ENCODE measurements at places on chromosomes 2 and 18.

- H3K27ac ChIP-seq = peak overlapping the region; percentile 40
- DNase-seq = peak; percentile 11
- H3K4me1 ChIP-seq = 0 out of 2 replicates have a peak, but pooled peaks cover 2% of the 10 kb centered on the region
- H3K4me3 ChIP-seq = no peak overlapping the region
- H3K36me3 ChIP-seq = no peaks in the 10 kb centered on the region
These were observed 228.0 kb upstream of the ID2 start for GRCh38 chr2:8453904-8454302.

GRCh38 chr18:76412010-76412817 lies 82.8 kb downstream of the ZNF516 start:
- H3K36me3 ChIP-seq = no peaks in the 10 kb centered on the region
- H3K4me1 ChIP-seq = no peaks in the 10 kb centered on the region
- H3K27me3 ChIP-seq = no peaks in the 10 kb centered on the region
- DNase-seq = no peak
- no peak overlapping the region for H3K4me3 ChIP-seq

GRCh38 chr2:14944562-14945346 lies 312.2 kb downstream of the LRATD1 start:
- peak; percentile 43 for DNase-seq
- no peak overlapping the region for H3K27ac ChIP-seq
- no peak overlapping the region for H3K4me3 ChIP-seq
- H3K27me3 ChIP-seq = peaks cover 7% of the 10 kb centered on the region
- no peaks in the 10 kb centered on the region for H3K36me3 ChIP-seq

DNA sequence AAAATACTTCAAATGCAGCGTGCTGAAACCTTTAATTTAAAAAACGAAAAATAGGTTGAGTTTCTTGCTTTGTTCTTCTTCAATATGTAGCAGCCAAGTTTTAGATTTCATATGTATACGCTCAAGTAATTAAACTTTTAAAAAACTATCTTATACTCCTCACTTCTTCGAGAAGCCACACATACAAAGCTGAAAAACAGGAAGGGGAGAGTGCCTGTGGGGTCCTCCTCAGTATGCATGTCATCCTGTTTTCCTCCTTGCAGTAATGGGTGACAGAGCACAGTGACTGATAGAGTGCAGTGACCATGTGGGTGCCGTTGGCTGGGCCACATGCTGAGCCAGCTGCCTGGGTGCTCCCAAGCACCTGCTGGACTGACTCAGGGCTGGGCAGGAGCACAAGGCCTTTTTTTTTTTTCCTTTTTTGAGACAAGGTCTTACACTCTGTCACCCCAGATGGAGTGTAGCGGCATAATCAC lies 33.3 kb downstream of the UXS1 start:
- H3K27ac ChIP-seq = no peak overlapping the region
- no peak overlapping the region for H3K4me3 ChIP-seq
- no peaks in the 10 kb centered on the region for H3K27me3 ChIP-seq
- peaks cover 44% of the 10 kb centered on the region for H3K36me3 ChIP-seq

DNA sequence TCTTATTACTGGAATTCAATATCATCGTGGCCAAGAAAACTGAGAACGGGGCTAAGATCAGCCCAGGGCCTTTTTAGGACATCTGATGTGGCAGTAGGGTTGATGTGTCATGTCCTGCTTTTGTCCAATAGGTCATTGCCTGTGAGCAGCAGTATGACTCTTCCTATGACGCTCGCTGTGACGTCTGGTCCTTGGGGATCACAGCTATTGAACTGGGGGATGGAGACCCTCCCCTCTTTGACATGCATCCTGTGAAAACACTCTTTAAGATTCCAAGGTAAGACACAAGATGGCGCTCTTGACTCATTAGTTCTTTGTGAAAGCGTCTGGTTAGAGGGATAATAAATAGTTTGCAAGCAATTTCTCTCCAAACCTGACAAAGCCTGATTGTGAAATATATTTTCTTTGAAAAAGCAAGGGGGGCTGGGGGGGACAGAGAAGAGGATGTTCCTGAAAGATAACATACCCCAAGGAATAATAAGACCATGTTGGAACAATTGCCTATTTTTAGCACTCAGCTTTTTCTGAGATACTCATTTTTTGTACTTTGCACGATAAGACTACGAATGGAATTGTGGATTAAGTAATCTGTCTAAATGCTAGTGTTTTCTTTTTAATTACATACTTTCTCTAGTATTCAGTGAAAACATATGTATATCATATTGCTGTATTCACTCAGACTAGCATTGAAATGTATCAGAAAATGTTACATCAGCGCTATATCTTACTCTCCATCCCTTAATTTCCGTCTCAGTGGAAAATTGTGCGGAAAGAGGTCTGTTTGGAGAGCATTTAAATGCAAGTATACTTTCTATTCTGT lies 58.1 kb downstream of the MYO3B start:
- no peak overlapping the region for H3K4me3 ChIP-seq
- H3K27ac ChIP-seq = no peak overlapping the region
- no peaks in the 10 kb centered on the region for H3K4me1 ChIP-seq
- no peaks in the 10 kb centered on the region for H3K36me3 ChIP-seq

DNA sequence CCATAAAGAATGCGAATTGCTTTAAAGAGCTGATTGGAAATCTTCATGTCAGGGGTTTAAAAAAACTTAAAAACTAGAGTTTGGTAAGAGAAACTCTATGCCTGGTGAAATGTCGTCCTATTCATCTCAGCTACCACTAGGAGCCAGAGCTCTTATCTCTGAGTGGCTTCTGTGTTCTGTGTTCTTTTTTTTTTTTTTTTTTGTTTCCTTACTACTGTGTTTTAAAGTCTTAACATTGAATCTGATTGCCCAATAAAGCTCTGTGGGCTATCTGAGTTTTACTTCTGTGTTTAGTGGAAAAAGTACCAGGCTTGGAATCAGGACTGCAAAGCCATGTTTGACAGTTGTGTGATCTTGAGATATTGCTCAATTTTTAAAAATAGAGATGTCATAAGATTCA lies 494.8 kb downstream of the RIT2 start:
- no peak overlapping the region for H3K27ac ChIP-seq
- peaks cover 25% of the 10 kb centered on the region for H3K4me1 ChIP-seq
- H3K27me3 ChIP-seq = no peaks in the 10 kb centered on the region
- H3K4me3 ChIP-seq = no peak overlapping the region
- no peak for DNase-seq
- H3K36me3 ChIP-seq = no peaks in the 10 kb centered on the region

GRCh38 chr2:219442256-219443015 lies 7.8 kb downstream of the SPEG start:
- peaks cover 55% of the 10 kb centered on the region for H3K4me1 ChIP-seq
- no peak overlapping the region for H3K27ac ChIP-seq
- no peaks in the 10 kb centered on the region for H3K27me3 ChIP-seq

DNA sequence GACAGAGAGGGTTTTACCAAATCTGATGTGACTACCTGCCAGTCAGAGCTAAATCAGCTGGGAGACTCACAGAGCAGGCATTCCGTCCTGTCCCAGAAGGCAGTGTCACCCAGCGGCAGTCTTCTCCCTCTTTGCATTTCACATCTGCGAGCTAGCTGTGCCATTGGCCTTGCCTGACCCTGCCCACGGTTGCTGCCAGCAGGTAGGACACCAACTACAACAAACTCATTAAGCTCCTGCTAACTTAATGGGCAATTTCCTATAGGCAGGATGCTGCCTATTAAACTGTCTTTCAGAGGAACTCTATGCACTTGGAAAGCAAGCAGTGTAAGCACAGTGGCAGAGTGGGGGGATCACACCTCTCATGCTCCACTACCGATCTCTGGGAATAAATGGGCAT lies 116.4 kb upstream of the CAPN13 start:
- no peaks in the 10 kb centered on the region for H3K36me3 ChIP-seq
- peaks cover 20% of the 10 kb centered on the region for H3K27me3 ChIP-seq
- H3K4me1 ChIP-seq = no peaks in the 10 kb centered on the region
- H3K4me3 ChIP-seq = no peak overlapping the region
- no peak overlapping the region for H3K27ac ChIP-seq

- peaks cover 12% of the 10 kb centered on the region for H3K4me1 ChIP-seq
- peak overlapping the region; percentile 99 for H3K27ac ChIP-seq
- H3K36me3 ChIP-seq = peaks cover 12% of the 10 kb centered on the region
- peak overlapping the region; percentile 93 for H3K4me3 ChIP-seq
- peak; percentile 7 for DNase-seq
- H3K27me3 ChIP-seq = no peaks in the 10 kb centered on the region
These were observed 864 bp upstream of the MYL12A start for GRCh38 chr18:3246635-3247239.

- H3K36me3 ChIP-seq = no peaks in the 10 kb centered on the region
- H3K27ac ChIP-seq = no peak overlapping the region
- no peak overlapping the region for H3K4me3 ChIP-seq
- no peaks in the 10 kb centered on the region for H3K27me3 ChIP-seq
- DNase-seq = no peak
- H3K4me1 ChIP-seq = peaks cover 6% of the 10 kb centered on the region
These were observed 418.0 kb upstream of the ST6GAL2 start for GRCh38 chr2:107303964-107304363.

- no peak for DNase-seq
- 0 out of 2 replicates have a peak, but pooled peaks cover 10% of the 10 kb centered on the region for H3K4me1 ChIP-seq
- no peak overlapping the region for H3K27ac ChIP-seq
- no peaks in the 10 kb centered on the region for H3K27me3 ChIP-seq
- H3K36me3 ChIP-seq = no peaks in the 10 kb centered on the region
These were observed 278.4 kb upstream of the CCDC68 start for GRCh38 chr18:55237660-55238059.

DNA sequence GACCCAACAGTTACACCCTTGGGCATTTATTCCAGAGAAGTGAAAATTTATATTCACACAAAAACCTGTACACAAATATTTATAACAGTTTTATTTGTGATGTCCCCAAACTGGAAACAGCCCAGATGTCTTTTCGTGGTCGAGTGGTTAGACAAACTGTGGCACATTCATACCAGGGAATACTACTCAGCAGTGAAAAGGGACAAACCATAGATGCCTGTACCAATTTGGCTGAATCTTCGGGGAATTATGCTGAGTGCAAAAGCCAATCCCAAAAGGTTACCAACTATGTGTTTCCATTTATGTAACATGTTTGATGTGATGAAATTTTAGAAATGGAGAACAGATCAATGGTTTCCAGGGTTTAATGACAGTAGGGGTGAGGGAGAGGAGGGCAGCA lies 154.3 kb downstream of the GLI2 start:
- no peaks in the 10 kb centered on the region for H3K27me3 ChIP-seq
- peaks cover 3% of the 10 kb centered on the region for H3K36me3 ChIP-seq
- no peak overlapping the region for H3K4me3 ChIP-seq
- H3K27ac ChIP-seq = no peak overlapping the region

GRCh38 chr2:174870787-174871186 lies 106.5 kb upstream of the CHRNA1 start:
- H3K27me3 ChIP-seq = no peaks in the 10 kb centered on the region
- no peak for DNase-seq

DNA sequence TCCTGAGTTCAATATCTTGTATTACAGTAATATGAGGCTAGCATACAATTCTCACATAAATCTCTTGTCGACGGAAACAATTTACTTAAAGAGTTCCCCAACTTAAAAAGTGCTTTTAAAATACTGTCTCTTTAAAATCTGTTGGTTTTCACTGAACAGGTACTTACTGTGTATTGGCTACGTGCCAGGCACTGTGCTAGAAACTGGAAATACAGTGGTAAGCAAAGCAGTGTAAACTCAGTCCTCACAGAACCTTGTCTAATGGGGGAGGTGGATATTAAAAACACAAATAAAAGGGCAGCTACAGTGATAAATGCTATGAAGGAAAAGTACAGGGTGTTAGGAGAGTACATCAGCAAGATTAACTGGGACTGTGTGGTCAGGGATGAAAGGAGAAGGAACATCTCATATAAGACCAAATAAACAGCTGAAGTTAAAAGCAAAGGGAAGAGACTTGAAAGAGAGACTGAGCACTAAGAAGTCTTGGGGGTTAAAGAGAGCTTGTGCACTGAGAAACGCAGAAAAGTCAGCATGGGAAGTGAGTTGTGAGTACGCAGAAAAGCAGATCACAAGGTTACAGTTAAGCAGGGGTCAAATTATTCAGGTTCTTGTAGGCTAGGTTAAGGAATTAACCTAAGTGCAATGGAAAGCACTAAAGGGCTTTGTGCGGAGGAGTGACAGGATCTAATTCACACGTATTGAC lies 52.5 kb downstream of the USP40 start:
- no peak overlapping the region for H3K4me3 ChIP-seq
- no peaks in the 10 kb centered on the region for H3K27me3 ChIP-seq
- H3K4me1 ChIP-seq = no peaks in the 10 kb centered on the region
- no peak for DNase-seq
- no peak overlapping the region for H3K27ac ChIP-seq

DNA sequence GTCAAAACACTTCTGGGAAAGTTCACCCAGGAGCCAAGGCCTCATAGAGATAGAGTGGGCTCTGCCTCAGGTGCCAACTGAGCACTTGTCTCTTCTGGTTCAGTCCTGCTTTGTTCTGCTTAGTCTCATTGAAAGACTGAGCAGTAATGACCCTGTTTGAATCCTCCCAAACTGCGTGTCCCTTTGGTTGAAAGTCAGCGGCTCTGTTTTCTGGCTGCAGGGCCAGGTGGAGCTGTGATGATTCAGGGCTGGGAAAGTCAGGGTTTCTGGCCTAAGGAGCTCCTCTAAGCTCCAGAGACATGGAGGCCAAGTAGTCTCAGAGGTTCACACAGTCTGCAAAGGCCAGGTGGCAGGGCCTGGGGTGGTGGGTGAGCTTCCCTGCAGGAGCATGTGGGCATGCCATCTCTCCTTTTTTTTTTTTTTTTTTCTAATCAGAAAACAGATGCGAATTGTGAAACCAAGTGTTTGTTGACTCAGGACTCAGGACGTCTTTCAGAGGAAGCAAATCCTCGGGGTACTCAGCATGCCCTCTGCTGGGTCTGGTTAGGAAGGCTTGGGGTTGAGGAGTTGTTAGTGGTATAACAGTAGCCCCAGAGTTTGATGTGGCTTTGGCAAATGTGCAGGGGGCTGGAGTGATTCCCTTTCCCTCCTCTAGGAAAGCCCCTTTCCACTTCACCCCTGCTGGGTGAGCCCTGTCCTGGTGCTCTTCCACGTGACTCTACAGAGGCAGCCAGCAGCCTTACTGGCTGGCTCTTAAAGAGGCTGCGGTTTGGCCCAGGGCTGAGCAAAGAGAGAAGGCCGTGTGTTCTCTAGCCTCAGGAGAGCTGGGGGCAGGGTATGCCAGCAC lies 38.3 kb downstream of the TMEM17 start:
- DNase-seq = peak; percentile 34
- H3K27ac ChIP-seq = no peak overlapping the region
- H3K27me3 ChIP-seq = no peaks in the 10 kb centered on the region
- H3K36me3 ChIP-seq = no peaks in the 10 kb centered on the region
- H3K4me3 ChIP-seq = no peak overlapping the region
- no peaks in the 10 kb centered on the region for H3K4me1 ChIP-seq

DNA sequence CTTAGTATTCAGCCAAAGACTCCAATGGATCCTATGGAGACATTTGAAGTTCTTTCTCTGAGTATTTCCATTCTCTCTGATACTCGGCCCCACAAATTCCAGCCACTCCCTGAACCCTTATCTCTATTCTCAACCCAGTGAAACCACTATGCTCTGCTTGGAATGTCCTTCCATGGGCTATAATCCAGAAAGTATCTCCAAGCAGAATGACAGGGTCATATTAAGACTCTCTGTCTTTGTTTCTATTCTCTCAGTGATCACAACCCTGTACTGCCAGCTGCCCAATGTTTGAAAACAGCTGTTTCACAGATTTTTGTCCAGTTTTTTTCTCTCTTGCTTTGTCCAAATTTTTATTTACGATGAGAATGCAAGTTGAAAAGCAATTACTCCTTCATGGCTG lies 21.9 kb downstream of the CHMP3 start:
- no peak overlapping the region for H3K4me3 ChIP-seq
- H3K27ac ChIP-seq = no peak overlapping the region
- no peaks in the 10 kb centered on the region for H3K4me1 ChIP-seq
- no peaks in the 10 kb centered on the region for H3K27me3 ChIP-seq
- H3K36me3 ChIP-seq = peaks cover 9% of the 10 kb centered on the region
